Daoy (cell line): ENCODE measurements at places on chromosomes 11 and 22.

GRCh38 chr11:113681711-113682413 is 24.2 kb downstream of the TMPRSS5 start:
- peak; percentile 37 for DNase-seq

- DNase-seq, result peak; percentile 82
Observed at GRCh38 chr22:43036282-43036829, 21.4 kb upstream of the PACSIN2 start.

DNA sequence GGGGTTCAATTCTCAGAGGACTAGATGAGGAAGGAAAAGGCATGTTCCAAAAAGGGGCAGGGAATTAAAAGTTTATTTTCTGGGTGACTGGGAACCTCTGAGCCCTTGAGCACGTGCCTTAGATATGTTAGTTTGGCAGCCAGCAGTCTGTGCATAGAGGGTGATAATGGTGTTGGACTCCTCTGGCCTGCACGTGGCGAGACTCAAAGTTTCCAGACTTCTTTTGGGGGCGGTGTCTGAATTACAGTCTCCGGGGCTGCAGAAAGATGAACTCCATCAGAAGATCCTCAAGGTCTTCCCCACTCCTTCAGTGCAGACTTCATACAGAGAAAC is 861 bp upstream of the ZNRF3 start:
- DNase-seq, result peak; percentile 28

DNA sequence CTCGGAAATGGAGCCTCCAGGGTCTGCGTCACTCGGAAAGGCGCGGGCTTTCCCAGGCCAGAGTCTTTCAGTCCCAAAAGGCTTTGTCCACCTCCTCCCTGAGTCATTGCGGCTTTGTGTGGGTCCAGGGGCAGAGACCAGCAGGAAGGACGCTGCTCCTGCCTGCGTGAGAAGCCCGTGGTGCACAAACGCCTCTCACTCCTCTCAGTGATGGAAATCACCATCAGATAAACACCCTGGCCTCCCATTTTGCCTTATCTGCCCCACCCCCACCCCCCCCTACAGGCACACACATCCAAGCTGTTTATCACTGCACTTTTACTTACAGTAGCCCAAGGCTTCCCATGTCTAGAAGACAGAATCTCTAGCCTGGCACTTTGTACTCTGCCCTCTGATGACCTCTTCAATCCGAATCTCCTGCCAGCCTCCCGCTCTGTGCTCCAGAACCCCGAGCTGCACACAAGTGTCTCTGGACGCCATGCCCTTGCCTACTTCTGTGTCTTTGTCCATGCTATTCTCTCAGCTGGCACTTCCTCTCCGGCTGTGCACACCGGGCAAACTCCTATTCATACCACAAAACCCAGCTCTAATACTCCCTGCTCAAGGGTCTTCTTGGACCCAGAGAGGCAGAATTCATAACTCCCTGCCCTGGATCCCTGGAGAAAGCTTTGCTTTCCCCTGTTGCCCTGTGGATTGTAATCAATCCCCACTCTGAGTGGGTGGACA is 954.6 kb downstream of the TBC1D22A start:
- DNase-seq, result peak; percentile 34

DNA sequence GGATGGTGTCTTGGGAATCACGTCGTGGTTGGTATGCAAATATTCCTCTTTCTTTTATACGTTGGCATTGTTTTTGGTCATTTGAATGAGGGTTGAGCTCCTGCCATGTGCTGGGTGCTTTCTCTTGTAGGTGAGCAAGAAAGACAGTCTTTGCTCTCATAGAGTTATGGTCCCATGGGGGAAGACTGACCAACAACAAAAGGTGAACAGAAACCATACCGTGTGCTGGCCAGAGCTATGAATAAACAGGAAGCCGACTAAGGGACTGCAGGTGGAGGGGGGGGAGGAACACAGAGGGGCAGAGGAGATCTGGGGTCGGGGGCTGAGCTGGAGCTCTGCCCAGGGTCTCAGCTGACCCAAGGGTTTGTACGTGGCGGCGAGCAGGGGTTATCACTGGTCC is 245.3 kb downstream of the CTTN start:
- no peak for DNase-seq
